ENCODE measurements at places on chromosomes 12 and 14.

- no peak for DNase-seq
These were observed 85.6 kb downstream of the CMKLR1 start for GRCh38 chr12:108253540-108253939.

- no peak for DNase-seq
These were observed 6.5 kb upstream of the ATP23 start for GRCh38 chr12:57934819-57935218.

DNA sequence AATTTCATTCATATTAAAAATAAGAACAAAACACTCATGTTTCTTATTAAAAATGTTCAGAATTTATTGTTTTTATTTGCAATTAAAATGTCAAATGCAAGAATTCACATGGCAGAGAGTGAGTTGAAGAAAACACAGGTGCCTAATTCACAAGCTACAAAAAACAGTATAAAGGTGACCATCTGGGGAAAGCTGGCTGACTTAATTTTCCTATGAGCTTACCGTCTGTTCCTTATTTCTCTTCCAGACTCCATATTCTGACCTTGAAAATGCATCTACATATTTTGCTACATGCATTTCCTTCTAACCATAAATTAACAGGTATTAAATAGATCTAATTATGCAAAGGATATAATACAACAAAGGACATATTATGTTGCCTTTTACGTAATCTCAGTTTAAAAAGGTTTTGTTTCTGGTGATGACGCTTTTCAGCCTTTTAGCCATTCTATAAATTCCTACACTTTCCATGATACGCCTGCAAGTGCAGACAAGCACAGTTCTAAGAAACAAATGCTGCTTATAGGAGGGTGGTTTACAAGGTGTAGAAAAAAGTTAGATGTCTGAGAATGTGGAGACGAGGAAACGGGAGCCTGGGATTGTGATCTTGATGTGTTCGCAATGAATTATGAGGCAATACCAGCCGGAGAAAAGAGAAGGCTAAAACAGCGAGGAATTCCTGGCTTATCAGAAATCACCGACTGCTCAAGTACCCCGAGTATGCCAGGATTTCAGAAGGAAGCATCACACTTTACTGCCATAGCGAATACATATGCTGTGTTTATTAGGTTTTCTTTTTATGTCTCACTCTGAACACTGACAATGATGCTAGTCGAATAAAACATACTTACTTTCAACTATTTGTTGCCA is 24.6 kb downstream of the LIN7A start:
- no peak for DNase-seq

- no peak for DNase-seq
These were observed 109.6 kb downstream of the TTLL5 start for GRCh38 chr14:75770635-75771034.

- no peak for DNase-seq
These were observed 173.6 kb upstream of the EEA1 start for GRCh38 chr12:93102744-93103143.

DNA sequence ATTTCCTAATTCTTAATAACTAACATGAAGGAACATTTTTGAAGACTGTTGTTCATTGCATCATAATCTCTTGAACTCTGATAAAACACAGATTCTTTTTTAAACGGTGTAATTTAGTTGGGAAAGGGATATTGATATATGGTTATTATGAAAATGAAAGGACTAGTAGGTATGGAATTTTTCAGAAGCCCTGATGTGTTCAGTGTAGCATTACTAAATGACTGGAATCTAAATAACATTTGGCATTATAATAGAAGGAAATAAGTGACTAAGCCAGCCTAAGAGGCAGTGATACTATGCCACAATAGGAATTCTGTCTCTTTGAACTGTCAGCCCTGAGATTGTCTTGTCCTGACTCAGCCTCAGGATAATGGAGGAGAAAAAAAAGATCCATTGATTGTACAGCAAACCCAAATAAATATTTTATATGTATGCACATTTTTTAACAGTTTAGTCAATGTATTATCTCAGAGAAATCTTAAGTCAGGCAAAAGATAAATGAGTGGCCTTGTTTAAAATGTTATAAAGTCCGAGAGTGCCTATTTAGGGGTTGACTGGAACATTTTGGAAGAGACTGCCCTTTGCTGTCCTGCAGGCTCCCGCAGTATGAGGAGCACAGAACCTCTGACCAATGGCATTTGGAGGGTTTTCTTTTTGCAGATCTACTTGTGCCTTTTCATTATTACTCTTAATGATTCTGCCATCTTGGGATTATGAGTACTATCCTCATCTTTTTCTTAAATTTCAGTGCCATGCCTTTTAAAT is 271.2 kb downstream of the EGLN3 start:
- no peak for DNase-seq

DNA sequence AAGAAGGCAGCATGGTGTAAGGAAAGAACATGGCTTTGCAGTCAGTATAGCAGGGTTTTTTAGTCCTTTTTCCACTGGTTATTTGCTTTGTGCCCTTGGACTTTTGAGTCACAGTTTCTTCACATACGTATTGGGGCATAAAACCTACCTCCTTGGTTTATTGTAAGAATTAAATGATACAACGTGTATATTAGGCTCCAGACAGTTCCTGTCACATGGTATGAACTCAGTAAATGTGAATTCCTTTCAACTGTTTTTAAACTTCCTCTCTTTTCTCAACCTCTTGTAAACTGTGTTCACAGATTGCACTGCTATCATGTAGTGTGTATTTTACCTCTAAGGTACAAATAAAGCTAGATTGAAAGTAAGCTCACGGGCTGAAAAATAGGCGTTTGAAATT is 29.5 kb downstream of the MSRB3 start:
- no peak for DNase-seq

- DNase-seq = no peak
These were observed 2.0 kb upstream of the PLXNC1 start for GRCh38 chr12:94146166-94146936.

GRCh38 chr14:105761842-105762241 is 235.5 kb downstream of the TMEM121 start:
- no peak for DNase-seq

- DNase-seq = no peak
These were observed 217.3 kb downstream of the C12orf75 start for GRCh38 chr12:105547786-105548185.

GRCh38 chr12:67852701-67853100 is 136.5 kb upstream of the IFNG-AS1 start:
- no peak for DNase-seq

DNA sequence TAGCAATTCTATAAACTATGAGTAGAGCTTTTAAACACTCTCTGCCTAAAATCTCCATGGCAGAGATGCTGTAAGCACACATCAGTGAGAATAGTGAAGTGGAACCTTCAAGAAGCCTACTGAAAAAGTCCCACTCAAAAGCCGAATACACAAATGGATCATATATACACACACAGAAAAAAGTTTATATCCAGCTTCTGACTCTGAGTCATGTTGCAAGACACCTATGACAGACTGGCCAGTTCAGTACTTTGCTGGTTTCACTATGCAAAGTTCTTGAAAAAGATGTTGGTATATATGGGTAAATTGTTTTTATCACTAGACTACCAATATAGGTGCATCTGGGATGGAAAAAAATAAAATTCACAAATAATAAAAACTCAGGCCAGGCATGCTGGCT is 126.1 kb downstream of the KCNK10 start:
- no peak for DNase-seq

- no peak for DNase-seq
These were observed 690 bp upstream of the RBP5 start for GRCh38 chr12:7129287-7129871.

GRCh38 chr12:123533672-123534643 is at the start of gene RILPL1:
Gene RILPL1 (minus strand): TSS chr12:123533719. CDS start chr12:123533482, 237 bp downstream.
- DNase-seq = peak; percentile 45

- DNase-seq = no peak
These were observed 1.0 kb downstream of the SOCS4 start for GRCh38 chr14:55028066-55028465.

- DNase-seq = no peak
These were observed 9.0 kb downstream of the GPR84 start for GRCh38 chr12:54355104-54355815.

DNA sequence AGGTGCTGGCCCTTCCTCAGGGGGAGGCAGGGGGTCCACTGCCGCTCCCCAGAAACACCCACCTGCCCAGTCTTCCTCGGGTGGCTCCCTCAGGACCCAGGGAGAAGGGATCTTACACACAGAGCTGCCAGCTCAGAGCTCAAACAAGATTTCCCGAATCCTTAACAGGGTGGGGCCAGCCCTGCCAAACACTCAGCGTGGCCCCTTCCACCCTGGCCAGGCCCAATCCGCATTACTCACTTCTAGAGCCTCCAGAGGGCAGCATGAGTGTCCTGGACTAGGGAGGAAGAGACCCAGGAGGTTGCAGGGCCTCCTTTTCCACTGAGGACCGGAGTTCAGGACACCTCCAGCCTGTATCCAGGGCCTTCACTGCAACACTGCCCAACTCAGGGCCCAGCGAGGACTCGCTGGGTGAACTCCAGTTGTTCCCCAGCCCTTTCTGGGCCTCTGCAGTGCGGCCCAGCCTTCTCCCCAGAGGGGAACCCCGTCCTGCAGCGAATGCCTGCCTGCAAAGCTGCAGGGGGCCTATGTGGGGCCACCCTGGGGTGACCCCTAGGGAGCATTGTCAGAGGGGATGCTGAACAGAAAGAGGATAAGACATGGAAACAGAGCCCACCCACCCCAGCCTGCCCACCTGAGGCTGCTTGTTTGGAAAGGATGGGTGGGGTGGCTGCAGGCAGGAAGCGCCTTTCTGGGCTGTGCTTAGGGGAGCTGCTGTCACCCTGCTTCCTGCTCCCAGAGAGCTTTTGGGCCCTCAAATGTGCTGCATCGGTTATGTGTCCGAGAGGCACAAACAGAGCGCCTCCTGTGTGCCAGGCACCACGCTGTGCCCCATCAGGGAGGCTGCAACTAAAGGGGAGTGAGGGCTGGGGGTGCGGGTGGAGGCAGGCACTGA is 43.8 kb downstream of the CCNK start:
- DNase-seq = no peak

DNA sequence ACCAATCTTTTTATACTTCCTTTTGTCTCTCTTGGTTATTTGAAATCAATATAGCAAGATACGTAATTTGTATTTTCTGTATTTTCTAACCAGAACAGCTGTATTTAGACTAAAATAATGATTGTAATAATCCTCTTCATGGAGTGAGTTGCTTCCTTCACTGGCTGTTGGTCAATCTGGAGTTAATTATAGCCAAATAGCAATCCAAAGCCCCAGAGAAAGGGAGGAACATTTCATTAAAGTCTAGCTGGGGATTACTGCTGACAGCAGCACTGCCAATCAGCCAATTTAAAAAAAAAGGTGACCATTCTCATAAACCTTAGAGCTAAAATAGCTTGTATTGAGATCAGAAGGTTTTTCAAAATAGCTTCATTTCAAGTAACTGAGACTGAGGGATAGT is 118.0 kb downstream of the TRHDE start:
- no peak for DNase-seq

- DNase-seq = no peak
These were observed 1.9 kb upstream of the RFX4 start for GRCh38 chr12:106580671-106581508.

DNA sequence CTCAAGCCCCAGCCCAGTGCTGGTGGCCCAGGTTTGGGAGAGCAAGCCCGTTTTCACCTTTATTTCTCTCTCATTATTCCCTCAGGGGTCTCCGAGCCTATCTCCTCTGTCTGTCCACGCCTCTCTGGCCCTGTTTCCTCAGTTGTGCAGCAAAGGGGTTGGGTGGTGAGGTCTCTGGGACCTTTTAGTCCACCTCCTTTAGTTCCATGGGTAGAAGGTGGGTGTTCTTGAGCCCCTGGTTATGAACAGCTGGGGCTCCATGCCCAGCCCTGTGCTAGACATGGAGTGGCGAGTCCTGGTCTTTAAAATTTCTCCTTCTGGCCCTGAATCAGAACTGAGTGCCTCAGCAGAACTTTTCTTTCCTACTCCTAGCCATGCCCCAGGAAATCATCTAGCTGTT is 1.3 kb upstream of the NGB start:
- no peak for DNase-seq

GRCh38 chr12:119807380-119807779 is 69.7 kb downstream of the CIT start:
- DNase-seq = no peak

DNA sequence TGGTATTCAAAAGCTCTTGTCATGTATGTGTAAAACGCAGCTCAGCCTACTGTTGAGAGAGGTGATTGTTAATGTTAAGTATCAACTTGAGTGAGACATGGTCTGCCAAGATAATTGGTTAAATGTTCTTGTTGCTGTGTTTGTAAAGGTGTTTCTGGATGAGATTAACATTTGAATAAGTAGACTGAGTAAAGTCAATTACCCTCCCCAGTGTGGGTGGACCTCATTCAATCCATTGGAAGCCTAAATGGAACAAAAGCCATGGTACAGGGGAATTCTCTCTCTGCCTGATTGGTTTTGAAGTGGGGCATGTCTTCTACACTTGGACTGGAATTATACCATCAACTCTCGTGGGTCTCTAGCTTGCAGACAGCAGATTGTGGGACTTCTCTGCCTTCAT is 63.8 kb upstream of the RERGL start:
- DNase-seq = no peak

DNA sequence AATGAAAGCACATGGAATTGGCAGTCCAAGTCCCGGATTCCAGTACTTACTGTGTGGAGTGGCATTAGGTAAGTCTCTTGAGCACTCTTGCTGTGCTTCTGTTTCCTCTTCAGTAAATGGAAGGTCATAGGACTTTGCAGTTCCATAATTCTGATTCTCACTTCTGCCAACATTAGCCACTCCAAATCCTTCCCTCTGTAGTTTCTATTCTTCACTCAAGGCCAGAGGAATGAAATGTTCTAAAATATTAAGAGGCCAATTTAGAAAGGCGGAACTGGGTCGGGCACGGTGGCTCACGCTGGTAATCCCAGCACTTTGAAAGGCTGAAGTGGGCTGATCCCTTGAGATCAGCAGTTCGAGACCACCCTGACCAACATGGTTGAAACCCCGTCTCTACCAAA is 19.8 kb upstream of the SLC5A8 start:
- no peak for DNase-seq
